Stimulated activated CD4-positive, alpha-beta T cell treated with anti-CD3 and anti-CD28 coated beads, Interleukin-4, amount 100 ng/mL, for 48 hours (primary cell): ENCODE measurements at places on chromosomes 12 and 14.

DNA sequence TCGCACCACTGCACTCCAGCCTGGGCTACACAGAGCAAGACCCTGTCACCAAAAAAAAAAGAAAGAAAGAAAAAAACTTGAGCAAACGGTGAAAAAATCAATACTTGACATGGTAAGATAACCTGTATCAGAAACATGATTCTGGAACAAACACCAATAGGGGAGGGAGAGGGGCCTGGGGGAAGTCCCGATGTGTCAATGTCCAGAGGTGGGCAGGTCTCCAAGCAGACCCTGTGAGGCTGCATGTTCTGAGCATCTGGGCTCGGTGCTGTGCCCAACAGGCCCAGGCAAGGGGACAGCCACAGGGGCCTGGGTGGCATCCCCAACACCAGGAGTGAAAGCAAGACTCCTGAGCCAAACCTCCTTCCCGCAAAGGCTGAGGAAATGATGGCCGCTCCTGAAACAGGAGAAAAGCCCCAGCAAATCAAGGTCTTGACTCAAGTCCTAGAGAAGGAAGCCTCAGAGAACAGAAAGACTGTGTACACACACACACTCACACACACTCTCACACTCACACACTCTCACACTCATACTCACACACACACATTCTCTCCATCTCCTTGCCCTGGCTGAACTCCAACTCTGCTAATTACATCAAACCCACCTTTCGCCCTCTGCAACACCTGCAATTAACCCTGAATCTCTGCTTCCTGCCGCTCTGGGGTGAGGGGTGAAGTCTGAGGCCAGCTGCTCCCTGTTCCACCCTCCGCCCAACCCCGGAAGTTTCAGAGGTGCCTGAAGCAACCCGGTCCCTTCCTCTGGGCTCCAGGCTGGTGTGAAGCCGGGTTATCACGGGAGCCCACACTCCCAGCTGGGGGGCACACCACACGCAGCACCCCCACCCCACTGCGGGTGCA is 20.4 kb downstream of the CCDC88C start:
- DNase-seq = peak; percentile 57

DNA sequence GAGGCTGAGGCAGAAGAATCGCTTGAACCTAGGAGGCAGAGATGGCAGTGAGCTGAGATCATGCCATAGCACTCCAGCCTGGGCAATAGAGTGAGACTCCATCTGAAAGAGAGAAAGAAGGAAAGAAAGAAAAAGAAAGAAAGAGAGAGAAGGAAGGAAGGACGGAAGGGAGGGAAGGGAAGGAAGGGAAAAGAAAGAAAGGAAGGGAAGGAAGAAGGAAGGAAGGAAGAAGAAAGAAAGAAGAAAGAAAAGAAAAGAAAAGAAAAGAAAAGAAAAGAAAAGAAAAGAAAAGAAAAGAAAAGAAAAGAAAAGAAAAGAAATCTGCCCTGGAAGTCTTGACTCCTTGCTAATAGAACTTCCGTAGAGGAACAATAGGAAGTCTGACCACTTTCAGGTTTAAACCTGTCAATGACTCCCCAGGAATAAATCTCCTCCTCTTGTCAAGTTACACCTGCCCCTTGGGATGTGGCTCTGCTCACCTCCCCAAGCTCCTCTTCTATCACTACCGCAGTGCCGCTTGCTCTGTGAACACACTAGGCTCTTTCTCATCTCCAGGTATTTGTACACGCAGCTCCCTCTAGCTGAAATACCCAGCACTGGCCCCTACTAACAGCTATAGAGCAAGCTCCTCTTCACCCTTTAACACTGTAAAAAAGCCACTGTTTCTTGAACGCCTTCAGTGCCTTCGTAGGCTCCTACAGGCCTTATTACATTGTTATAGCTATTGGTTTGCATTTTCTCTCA is 773.1 kb upstream of the TBX3 start:
- no peak for DNase-seq

DNA sequence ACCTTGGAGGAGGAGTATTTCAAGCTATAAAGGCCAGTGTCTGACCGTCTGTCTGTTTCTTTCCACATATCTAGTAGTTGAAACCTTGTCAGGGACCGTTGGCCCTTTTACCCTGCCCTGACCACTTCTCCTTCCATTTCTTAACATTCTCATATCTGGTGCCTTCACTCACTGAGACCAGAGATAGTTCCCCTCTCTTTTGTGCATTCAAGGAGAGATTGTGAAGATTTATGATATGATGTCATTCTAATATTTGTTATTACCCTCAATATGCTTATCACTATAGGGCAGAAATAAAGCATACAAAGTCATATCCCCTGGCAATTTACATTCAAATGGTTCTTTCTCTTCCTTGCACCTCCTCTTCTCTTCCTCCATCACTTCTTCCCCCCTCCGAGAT is 83.3 kb downstream of the PLXNC1 start:
- no peak for DNase-seq

DNA sequence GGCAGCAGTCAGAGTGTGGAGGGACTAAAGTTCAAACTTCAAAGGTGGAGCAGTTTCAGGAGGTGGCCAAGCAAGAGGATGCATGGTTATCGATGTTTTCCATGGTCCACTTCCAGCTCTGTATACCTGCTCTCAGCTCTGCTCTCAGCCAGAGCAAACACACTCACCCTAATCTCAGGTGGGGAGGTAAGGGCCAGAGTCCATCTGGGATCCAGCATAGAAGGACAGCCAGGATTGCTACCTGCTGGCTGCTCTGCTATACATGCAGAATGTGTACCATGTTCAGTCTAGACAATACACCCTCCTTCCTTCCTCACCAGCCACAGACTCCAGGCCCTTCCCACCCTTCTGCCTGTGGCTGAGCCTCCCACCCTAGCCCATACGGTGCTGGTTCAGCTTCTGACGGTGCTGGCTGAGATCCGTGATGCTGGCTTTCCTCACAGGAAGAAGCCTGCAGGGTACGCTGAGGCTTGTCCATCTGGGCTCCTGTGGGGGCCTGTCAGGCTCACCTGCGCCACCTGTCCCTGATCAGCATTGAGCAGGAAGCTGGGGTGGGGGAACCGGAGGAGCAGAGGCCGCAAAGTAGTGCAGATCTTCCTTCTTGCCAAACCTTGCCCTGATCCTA is 2.4 kb downstream of the CBLN3 start:
- DNase-seq = no peak

- no peak for DNase-seq
Measured at GRCh38 chr14:38941488-38941887, 161.5 kb downstream of the SEC23A start.

- no peak for DNase-seq
Measured at GRCh38 chr14:63972323-63972932, 119.6 kb downstream of the SYNE2 start.

DNA sequence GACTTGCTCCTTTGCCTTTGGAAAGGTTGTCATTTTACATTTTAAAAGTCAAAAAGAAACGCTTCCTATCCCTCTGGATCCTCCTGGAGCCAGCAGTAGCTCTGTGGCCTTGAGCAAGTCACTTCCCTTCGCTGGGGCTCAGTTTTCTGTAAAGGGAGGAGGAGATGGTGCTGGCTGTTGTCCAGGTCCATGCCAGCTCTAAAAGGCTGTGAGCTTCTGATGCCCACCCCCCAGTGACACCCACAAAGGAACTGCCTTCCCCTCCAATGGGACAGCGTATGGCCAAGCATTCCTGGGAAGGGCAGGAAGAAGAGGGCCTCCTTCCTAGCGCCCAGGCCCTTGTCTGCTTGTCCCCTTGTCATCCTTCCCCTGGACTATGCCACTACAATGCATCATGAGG is 81.5 kb downstream of the NTF3 start:
- DNase-seq = no peak

GRCh38 chr12:12779529-12779928 is 5.9 kb upstream of the APOLD1 start:
- no peak for DNase-seq

DNA sequence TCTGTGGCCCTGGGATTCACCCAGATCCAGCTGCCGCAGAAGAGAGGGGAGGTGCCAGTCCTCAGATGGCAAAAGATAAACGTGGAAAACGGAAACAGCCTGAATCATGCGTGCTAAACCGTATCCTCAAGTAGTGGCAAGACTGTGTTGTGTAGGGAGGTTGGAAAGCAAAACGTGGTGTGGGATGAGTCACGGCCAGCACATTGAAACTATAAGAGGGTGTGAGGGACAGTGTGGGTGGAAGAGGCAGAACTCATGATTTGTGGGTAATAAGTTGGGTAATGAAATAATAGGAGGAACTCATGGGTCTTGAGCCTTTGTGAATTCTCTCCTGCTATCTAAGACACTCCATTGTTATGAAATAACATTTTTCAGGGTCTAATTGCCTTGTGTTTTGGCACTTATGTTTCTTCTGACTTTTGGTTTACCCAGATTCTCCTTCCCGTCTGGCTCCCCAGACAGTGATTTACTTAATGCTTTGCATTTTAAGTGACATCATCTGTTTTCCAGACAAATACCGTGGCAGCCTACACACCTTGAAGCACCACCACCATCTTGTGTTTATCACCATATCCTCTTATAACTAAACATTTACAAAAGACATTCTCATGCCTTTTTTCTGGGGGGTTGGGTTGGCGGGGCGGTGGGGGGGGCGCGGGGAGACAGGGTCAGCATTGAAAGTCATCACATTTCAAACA is 62.3 kb upstream of the PTCSC3 start:
- DNase-seq = no peak

- DNase-seq = no peak
Measured at GRCh38 chr12:26746121-26746714, 86.8 kb downstream of the ITPR2 start.

DNA sequence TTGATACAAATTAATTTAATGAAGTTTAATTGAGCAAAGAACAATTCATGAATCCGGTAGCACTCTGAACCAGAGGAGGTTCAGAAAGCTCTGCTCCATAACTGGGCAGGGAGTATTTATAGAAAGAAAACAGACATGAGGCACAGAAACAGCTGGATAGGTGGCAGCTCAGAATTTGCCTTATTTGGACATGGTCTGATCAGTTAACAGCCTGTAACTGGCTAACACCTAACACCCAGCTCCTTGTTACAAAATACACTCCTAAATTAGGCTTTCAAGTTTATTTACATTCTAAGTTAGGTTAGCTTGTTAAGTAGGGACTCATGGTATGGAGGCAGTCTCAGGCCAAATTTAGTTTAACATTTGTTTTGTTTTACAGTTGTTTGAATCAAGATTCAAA is 67.8 kb upstream of the TMCC3 start:
- DNase-seq = no peak

DNA sequence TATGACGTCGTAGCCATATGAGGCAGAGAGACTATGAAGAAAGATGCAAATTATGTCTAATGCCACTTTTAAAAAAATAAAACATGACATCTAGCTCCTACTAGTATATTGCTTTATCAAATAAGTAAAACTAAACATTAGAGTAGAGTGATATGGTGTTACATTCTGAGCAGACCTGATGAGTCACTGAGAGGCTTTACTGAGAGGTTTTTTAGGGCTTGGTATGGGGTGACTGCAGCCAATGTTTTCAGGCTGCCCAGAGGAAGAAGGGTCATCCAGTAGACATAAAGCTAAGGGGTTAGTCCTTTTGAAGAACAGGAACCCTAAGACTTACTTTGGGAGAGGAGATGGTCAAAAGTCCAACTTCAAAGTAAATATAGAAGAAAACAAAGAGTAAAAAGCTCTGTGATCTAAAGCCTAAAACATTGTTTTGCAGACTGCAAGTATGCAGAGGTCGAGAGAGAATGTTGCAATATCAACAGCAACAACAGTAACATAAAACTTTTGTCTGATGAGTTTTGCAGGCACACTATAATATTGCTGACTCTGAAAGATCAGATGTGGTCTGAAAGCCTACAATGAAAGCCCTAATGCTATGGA is 774.7 kb downstream of the TMTC2 start:
- DNase-seq = no peak

GRCh38 chr12:53320352-53321195 is 836 bp downstream of the AAAS start:
- no peak for DNase-seq

DNA sequence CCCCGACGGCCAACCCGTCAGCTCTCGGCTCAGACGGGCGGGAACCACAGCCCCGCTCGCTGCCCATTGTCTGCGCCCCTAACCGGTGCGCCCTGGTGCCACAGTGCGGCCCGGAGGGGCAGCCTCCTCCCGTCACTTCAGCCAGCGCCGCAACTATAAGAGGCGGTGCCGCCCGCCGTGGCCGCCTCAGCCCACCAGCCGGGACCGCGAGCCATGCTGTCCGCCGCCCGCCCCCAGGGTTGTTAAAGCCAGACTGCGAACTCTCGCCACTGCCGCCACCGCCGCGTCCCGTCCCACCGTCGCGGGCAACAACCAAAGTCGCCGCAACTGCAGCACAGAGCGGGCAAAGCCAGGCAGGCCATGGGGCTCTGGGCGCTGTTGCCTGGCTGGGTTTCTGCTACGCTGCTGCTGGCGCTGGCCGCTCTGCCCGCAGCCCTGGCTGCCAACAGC is at the start of gene WNT1:
TSS of gene WNT1 (plus strand) at position 32 of the 450 bp plus-strand sequence. CDS start at position 361, 329 bp downstream.
- no peak for DNase-seq

DNA sequence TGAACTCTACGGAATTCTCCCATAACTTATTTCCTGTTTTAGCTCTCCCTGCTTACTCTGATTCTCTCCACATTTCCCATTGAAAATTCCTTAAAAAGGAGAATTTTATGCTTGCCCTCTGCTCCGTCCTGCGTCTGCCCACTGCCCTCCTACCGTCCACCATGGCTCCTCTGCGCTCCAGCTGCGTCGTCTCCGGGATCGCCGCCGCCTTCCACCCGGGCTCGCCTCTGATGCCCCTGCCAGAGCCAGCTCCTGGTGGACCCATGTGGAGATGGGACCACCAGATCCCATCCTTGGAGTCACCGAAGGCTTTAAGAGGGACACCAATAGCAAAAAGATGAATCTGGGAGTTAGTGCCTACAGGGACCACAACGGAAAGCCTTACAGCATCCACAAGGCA is 92.7 kb downstream of the LMO3 start:
- DNase-seq = no peak

GRCh38 chr12:90321369-90321768 is 612.7 kb upstream of the ATP2B1 start:
- no peak for DNase-seq

- no peak for DNase-seq
Measured at GRCh38 chr12:57898308-57898970, 42.9 kb upstream of the ATP23 start.

DNA sequence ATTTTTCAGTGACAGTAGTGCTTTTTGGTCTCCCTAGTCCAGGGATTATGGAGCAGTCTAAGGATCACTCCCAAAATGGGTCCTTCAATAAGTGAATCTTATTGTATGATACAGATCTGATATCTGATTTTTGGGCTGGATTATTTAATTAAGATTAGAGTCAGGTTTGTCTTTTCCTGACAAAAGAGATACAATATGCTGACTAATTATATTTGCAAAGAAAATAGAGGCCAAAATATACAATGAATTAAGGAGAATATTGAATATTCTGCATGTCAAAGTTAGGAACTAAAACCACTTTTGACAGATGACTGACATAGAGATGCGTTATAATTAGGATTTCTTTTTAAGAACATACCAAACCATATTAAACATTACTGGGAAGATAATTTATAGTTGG is 175.2 kb downstream of the FOXG1 start:
- no peak for DNase-seq

- DNase-seq = no peak
Measured at GRCh38 chr14:68268197-68268596, 448.6 kb downstream of the RAD51B start.

DNA sequence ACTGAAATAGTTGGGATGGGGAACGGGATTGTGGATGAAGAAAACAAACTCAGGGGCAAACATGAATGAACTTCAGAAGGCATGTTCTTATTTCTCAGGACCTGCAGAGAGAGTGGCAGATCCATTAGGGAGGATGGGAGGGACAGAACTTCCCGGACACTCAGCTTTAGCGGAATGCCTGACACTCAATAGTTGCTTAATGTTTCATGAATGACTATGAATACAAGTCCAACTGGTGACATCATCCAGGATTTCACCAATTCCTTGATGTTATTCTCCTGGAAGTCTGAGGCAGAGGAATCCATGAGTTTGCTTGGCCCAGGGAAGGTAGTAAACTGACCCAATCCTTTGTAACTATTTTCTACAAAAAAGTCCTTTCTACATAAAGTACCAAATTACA is 37.8 kb upstream of the LRRC10 start:
- no peak for DNase-seq
